ENCODE measurements at places on chromosomes 11 and 22. TPM values are rescaled to one million over a fixed set of nuclear protein-coding genes. Genes with fewer than 3 reads are reported as not detected.

The LIN7C gene
- total RNA-seq = 5.9 TPM

The PAX6 gene
- total RNA-seq = 2.9 TPM

The C11orf91 gene
- total RNA-seq = 0.85 TPM

The KCNK7 gene
- total RNA-seq = 0.22 TPM

The BCR gene
- 11.4 TPM for total RNA-seq

The CABP4 gene
- not detected for total RNA-seq

The MS4A4A gene
- total RNA-seq = not detected

The DNAL4 gene
- total RNA-seq = 11.6 TPM

The NLRP10 gene
- not detected for total RNA-seq

The SLC22A8 gene
- total RNA-seq = not detected

The OR5M3 gene
- total RNA-seq = not detected

The TRIM48 gene
- total RNA-seq = not detected

The IFITM10 gene
- total RNA-seq = 1.6 TPM

The ARHGAP42 gene
- total RNA-seq = 5.5 TPM

The TTC17 gene
- 28.4 TPM for total RNA-seq

The PLEKHA7 gene
- 37.2 TPM for total RNA-seq

The OR4A16 gene
- total RNA-seq = not detected

The EXPH5 gene
- 0.05 TPM for total RNA-seq

The CDC42EP2 gene
- total RNA-seq = 14.9 TPM

The OR4C5 gene
- total RNA-seq = not detected

The KRTAP5-3 gene
- total RNA-seq = not detected

The ZC3H12C gene
- total RNA-seq = 10.5 TPM

The SAA4 gene
- not detected for total RNA-seq
